HFFc6 (cell line): ENCODE measurements at places on chromosomes 7 and 10.
A peak's percentile ranks its signal among the peaks of the same experiment; 100 is the strongest.

DNA sequence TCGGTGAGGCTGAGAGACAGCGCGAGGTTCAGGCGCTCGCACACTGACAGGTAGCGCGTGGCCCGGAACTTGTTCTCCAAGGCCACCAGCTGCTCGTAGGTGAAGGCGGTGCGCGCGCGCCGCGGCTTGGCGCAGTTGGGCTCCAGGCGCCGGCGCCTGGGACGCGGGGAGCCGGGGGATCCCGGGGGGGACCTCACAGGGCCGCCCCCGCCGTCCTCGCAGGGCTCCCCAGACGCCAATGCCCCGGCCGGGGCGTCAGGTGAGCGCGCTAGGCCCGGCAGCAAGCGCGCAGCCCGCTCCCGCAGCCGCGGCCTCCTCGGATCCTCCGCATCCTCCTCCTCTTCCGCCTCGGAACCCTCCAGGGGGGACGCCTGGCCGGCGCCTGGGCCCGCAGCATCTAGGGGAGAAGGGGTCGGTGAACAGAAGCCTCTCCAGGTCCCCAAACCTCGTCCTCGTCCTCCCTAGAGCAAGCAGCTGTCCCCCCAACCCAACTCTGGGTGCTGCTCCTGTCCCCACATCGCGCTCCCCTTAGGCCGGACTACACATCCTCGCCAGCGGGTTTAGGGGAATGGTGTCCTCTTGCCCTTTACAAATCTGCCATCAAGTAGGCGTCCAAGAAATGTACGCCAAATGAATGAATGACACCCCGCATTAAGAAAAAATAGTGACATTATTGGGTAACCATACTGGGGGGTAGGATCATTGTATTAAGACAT is 1.9 kb downstream of the NKX1-2 start:
- no peak for DNase-seq

GRCh38 chr7:47255441-47255840 is 326.5 kb downstream of the TNS3 start:
- no peak for DNase-seq

GRCh38 chr7:153381275-153382040 is 621.9 kb downstream of the ACTR3B start:
- DNase-seq, result no peak

DNA sequence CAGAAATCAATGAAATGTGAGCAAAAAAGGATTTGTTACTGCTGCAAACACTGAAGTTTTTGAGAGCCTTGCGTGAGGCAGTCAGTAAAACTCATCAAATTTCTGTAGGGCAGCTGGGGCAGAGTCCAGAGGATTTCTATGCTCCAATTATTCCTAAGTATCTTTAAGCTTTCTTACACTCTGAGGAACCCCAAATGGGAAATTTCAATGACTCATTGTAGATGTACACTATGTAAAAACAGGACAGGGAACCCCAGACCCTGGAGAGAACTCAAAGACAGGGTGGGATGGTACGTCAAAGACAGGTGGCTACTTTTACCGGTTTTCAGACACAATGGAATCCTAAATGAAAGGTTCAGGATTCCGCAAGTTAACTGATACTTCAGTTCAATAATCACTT is 120.2 kb downstream of the TNS3 start:
- no peak for DNase-seq

- DNase-seq, result no peak
These were observed 166.8 kb downstream of the USP6NL start for GRCh38 chr10:11444531-11445228.

DNA sequence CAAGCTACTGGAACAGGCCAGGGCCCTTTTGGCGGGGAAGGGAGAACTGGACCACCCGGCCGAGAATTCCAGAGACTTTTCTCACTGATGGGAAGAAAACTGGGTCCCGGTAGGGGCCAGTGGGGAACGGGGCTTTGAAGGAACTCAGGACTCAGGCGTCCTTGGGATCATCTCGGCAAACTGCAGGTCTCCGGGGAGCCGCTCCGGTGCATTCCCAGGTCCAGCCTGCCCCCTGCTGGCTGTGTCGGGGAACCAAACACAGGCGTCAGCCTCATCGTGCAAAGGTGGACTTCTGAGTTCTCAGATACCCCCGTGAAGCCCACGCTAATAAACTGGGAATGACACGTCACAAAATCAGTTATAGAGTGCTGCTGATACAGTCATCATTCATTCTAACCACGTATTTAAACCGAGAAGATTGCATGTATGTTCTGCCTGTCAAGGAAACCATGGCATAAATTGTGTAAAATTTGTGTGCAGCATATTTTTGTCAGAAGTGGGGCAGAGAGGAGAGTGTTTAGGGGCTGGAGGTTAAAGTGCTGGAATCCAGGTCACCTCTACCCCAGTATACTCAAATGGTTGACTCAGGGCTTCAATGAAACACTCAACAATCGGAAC is 76.1 kb upstream of the CPXM2 start:
- peak; percentile 28 for DNase-seq

GRCh38 chr7:22114440-22114981 is 168.8 kb upstream of the CDCA7L start:
- DNase-seq, result no peak

DNA sequence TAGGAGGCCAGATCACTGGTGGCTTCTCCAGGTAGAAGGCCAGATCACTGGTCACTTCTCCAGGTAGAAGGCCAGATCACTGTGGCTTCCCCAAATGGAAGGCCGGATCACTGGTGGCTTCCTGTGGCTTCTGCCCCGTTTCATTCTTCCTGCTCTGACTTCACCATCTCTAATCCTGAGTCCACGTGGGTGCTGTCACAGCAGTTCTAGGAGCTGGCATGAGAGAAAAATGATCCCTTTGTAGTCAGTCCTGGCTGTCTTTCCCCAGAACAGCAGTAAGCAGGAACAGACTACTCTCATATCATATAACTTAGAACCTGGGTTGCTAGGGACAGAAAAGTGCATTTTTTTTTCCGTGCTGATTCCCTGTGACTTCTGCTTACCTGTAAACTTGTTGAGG is 90.9 kb downstream of the ACTR3B start:
- DNase-seq, result no peak

GRCh38 chr10:60203993-60204618 is 185.6 kb downstream of the ANK3 start:
- peak; percentile 16 for DNase-seq

DNA sequence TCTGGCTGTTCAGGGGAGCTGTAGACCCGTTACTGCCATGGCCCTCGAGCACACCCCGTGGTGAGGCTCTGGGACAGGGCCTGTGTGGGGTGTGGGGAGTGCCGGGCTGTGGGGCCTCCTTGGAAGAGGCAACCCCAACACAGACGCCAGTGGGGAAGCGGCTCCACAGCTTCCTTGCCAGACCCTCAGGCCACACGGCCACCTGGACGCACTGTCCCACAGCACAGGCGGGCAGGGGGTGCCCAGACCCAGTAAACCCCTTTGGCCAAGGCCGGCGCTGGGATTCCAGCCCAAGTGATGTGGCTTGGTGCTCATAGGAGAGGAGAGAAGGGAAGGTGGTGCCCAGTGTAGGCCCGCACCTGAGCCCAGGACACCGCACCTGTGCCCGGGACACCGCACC is 12.9 kb upstream of the NKX6-2 start:
- DNase-seq, result no peak

DNA sequence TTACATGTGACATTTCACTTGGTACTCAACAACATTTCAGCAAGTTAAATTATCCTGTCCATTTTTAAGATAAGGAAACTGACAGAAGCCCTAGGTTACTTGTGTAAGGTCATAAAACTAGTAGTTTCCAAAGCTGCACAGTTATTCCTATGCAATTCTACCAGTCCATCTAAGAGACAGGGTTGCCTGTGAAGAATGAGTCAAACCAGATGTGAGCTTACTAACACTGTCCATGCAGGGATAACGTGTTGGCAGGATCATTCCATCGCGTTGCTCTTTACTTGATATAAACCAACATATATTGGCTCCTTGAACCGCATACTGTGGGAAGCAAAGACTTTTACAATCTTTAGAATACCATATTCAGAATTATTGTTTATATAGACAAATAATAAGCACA is 280.9 kb upstream of the HGF start:
- peak; percentile 54 for DNase-seq

DNA sequence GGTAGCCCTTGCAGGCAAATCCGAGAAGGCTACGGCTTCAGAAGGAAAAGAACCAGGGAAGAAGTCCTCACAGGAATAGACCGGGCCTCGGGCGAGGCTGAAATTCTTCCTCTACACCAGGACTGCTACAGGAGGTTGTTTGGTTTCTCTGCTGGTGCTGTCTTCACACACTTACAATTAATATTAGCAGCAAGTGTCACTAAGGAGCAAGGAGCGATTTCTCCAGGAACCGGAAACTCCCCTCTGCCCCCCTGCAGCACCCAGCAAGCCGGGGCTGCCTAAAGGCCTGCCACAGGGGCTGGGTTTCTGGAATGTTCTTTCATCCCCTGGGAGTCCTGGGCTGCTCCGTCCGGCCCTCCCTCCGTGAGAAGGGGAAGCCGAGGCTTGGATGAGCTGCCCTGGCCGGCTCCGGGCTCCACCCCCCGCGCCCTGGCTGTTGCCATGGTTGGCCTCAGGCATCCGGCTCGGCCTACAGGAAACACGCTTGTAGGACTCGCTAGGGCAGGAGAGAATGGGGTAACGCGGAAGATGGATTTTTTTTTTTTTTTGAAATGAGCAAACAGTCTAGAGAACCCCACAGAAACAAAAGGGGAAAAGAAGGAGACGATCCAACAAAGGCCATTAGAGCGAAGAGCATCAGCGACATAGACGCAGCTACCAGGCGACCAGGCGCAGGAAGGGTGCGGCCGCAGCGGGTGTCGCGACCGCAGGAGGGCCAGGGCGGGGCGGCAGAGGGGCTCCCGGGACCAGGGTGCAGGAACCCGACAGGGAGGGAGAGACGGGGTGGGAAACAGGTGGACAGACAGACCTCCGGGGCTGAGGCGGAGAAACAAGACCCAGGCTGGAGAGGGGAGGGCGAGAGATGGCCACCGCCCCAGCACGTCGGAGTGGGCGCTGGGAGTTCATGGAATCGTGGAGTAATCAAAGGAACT is 33.0 kb downstream of the EN2 start:
- no peak for DNase-seq

DNA sequence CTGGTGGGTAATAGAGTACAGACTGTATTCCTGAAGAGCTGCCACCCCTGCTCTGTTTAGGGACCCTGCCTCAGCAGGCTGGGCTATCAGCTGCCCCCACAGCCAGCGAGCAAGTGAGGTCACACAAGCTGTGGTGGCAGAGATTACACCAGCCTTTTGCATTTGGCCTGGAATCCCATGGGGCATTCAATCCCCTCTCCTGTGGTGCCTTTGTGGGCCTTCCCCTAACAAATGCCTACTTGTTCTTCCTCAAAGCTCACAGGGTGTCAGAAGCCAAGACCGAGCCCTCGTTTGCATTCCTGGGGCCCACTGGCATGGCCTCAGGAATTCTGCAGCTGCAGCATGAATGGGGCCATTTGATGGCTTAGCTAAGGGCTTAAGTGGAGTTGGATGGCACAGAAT is 212.7 kb upstream of the PHYHIPL start:
- DNase-seq, result no peak

DNA sequence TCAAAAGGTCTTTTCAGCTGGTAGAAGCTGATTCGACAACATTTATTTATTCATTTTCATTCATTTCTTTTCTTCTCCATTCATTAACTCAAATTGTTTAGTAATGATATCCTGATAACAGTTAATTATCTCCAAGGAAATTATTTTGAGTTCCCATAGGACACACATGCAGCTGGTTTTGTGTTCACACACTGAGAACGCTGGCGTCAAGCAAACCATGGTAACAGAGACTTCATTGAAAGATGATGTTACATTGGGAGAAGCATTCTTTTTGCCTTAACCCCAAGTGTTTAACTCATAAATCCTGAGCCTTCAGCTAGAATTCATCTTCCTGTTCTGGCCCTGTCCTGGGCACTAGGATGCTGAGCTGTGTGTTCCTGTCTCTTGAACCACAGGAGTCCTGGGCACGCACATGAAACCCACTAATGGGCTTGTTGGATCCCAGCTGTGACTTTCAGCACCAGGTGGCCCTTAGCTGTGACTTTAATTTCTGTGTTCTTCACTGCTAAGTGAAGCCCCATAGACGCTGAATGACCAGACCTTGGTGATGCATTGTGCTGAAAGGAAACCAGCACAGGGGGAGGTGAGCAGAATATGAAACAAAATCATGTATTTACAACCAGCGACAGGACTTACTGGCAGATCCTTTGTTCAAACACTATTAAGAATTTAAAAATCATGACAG is 121.5 kb upstream of the PRSS58 start:
- no peak for DNase-seq

DNA sequence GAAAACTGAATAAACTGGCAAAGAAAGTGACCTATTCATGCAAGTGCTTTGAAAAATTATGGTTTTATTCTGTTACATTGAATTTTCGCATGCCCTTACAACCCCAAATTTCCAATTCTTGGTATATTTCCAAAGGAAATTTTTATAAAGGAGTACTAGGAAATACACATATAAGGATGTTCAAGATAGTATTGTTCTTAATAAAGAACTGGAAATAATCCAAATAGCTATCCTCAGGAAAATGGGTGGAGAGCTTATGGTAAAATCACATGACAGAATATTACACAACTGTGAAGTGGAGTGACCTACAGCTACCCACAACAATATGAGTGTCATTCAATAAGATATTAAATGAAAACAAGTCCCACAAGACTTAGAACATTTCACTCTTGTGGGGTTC is 138.9 kb upstream of the BMPER start:
- DNase-seq, result no peak

DNA sequence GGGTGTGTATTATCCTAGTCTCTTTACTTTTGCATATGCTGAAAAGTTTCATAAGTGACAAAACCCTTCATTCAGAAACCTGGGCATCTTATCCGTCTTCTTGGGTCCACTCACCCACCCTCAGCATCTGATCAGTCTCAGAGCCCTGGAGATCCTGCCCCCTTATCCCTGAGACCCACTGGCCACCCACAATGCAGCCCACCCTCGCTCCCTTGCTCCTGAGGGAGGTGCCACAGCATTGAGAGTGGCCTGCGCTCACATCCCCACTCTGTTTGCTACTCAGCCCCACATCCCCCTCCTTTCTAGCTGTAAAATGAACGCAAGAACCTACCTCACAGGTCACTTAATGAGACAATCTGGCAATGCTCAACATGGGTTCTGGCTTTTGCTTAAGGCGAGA is 27.3 kb downstream of the PDIA4 start:
- DNase-seq, result no peak

DNA sequence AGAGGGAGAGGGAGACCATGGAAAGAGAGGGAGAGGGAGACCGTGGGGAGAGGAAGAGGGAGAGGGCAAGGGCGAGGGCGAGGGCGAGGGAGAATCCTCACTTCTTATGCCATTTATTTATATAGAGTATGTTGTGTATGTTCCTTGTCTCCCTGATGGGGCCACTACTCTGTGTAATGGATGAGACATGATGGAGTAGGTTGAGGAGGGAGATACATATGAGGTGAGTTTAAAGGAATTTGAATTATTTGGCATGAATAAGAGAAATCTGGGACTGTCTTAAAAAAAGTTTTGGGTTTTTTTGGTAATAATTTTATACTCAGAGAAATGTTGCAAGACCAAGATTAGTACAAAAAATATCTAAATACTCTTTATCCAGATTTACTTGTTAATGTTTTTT is 20.1 kb downstream of the CCSER2 start:
- DNase-seq, result peak; percentile 37
